Type B pancreatic cell (in vitro differentiated cells): ENCODE measurements at places on chromosomes 11 and 22. TPM values are rescaled to one million over a fixed set of nuclear protein-coding genes. Genes with fewer than 3 reads are reported as not detected.

SUSD2 gene
- total RNA-seq, result 3.7 and 5.6 TPM in 2 replicates

IRF7 gene
- 16.4 and 20.5 TPM in 2 replicates for total RNA-seq

FXYD2 gene
- total RNA-seq, result 40.8 and 57.5 TPM in 2 replicates

- H3K27me3 ChIP-seq, result peaks cover 11% of the 10 kb centered on the region
- DNase-seq, result no peak
Measured at GRCh38 chr22:30170129-30170528, 76.4 kb downstream of the LIF start.

DNA sequence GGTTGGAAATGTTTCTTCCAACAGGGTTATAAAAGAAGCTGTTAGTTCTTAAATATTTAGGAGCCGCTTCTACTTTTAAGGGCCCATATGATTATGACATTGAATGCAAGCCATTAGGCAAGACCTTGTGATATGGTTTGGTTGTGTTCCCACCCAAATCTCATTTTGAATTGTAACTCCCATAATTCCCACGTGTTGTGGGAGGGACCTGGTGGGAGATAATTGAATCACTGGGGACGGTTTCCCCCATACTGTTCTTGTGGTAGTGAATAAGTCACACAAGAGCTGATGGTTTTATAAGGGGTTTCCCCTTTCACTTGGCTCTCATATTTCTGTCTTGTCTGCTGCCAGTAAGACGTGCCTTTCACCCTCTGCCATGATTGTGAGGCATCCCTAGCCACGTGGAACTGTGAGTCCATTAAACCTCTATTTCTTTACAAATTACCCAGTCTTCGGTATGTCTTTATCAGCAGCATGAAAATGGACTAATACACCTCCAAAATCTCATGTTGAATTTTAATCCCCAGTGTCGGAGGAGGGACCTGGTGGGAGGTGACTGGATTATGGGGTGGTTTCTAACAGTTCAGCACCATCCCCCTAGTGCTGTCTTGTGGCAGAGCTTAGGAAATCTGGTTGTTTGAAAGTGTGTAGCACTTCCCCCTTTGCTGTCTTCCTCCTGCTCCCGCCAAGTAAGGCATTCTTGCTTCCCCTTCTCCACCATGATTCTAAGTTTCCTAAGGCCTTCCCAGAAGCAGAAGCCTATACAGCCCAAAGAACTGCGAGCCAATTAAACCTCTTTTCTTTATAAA lies 4.3 kb downstream of the CD59 start:
- H3K27me3 ChIP-seq, result no peaks in the 10 kb centered on the region
- H3K27ac ChIP-seq, result peak overlapping the region; percentile 40
- peak overlapping the region; percentile 17 for H3K4me3 ChIP-seq
- peaks cover 42% of the 10 kb centered on the region for H3K4me1 ChIP-seq
- no peak for DNase-seq
- H3K36me3 ChIP-seq, result peaks cover 38% of the 10 kb centered on the region

GCAT gene
- 22.3 and 27.4 TPM in 2 replicates for total RNA-seq

GRCh38 chr11:64055077-64055476 lies 19.3 kb downstream of the FLRT1 start:
- no peaks in the 10 kb centered on the region for H3K36me3 ChIP-seq
- peaks cover 17% of the 10 kb centered on the region for H3K4me1 ChIP-seq
- H3K27ac ChIP-seq, result no peak overlapping the region
- no peak overlapping the region for H3K4me3 ChIP-seq

PLCB3 gene
- total RNA-seq, result 40.7 and 56.2 TPM in 2 replicates

- H3K4me3 ChIP-seq, result peak overlapping the region; percentile 51
- H3K4me1 ChIP-seq, result peaks cover 8% of the 10 kb centered on the region
- peaks cover 31% of the 10 kb centered on the region for H3K27me3 ChIP-seq
- no peak overlapping the region for H3K27ac ChIP-seq
- H3K36me3 ChIP-seq, result no peaks in the 10 kb centered on the region
Measured at GRCh38 chr22:46052801-46053562, 76.0 kb upstream of the WNT7B start.

GRM5 gene
- 0.17 and 0.38 TPM in 2 replicates for total RNA-seq

SPON1 gene
- total RNA-seq, result 14.8 and 31.7 TPM in 2 replicates

SLC3A2 gene
- total RNA-seq, result 190 and 287 TPM in 2 replicates

- H3K4me3 ChIP-seq, result no peak overlapping the region
- H3K27me3 ChIP-seq, result no peaks in the 10 kb centered on the region
- DNase-seq, result no peak
- no peaks in the 10 kb centered on the region for H3K36me3 ChIP-seq
- H3K4me1 ChIP-seq, result no peaks in the 10 kb centered on the region
Measured at GRCh38 chr11:73995247-73995646, 12.6 kb upstream of the UCP2 start.

- no peak overlapping the region for H3K4me3 ChIP-seq
- DNase-seq, result no peak
Measured at GRCh38 chr11:102837156-102837555, 6.3 kb downstream of the MMP3 start.

DNA sequence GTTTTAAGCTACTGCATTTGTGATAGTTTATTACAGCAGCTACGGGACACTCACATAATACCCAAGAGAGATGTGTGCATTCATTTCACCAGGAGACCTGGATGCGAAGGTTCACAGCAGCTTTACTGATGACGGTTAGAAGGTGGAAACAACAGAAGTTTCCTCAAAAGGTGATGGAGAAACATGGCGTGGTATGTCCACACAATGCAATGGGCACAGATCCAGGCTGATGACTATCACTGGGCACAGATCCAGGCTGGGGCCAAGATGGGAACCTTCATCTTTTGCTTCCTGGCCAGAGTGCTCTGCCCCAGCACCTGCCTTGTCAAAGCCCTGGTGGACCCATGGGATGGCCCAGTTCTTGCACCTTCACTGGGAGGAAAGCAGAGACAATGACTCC lies 30.6 kb upstream of the RFPL3 start:
- no peak overlapping the region for H3K27ac ChIP-seq
- no peaks in the 10 kb centered on the region for H3K36me3 ChIP-seq
- H3K4me3 ChIP-seq, result no peak overlapping the region
- H3K27me3 ChIP-seq, result peaks cover 2% of the 10 kb centered on the region
- peak; percentile 49 for DNase-seq

GAB4 gene
- total RNA-seq, result not detected in 2 replicates

GRCh38 chr11:1158681-1159487 lies 1.1 kb downstream of the MUC5AC start:
- DNase-seq, result peak; percentile 64
- no peaks in the 10 kb centered on the region for H3K36me3 ChIP-seq
- H3K4me3 ChIP-seq, result no peak overlapping the region
- no peak overlapping the region for H3K27ac ChIP-seq

DNA sequence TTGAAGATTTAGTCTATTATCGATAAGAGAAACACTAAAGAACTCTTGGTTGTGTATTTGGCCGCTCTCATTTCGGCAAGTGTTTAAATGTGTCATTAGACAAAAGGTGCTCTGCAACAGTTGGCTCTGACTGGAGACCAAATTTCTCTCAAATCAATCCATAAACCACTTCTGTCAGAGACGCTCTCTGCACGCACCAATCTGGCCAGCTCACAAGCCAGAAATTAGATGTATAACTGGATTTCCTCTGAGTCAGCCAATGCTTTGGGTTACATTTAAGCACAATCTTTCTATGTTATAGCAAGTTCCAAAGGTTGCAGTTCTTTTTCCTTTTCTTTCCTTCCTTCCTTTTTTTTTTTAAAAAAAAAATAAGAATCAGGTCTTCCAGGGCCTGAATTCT lies 17.6 kb upstream of the PARVA start:
- H3K36me3 ChIP-seq, result no peaks in the 10 kb centered on the region
- no peak overlapping the region for H3K27ac ChIP-seq
- H3K4me1 ChIP-seq, result peaks cover 37% of the 10 kb centered on the region
